ENCODE measurements at places on chromosomes 1 and 21. TPM values are rescaled to one million over a fixed set of nuclear protein-coding genes. Genes with fewer than 3 reads are reported as not detected.

PKNOX1 gene
- total RNA-seq: 22.7 TPM

FCRL5 gene
- total RNA-seq: 0.19 TPM

GPR153 gene
- 9.3 TPM for total RNA-seq

NTNG1 gene
- 4.9 TPM for total RNA-seq

PRDM16 gene
- total RNA-seq: 21.1 TPM

OR2L5 gene
- total RNA-seq: not detected

NFASC gene
- 76.8 TPM for total RNA-seq

A3GALT2 gene
- total RNA-seq: 0.24 TPM

AK2 gene
- total RNA-seq: 82.4 TPM

TMOD4 gene
- total RNA-seq: 0.88 TPM

KRTAP6-2 gene
- not detected for total RNA-seq

AGO4 gene
- total RNA-seq: 22.0 TPM

FCGR1A gene
- total RNA-seq: 5.6 TPM

LYSMD1 gene
- total RNA-seq: 6.6 TPM

CD247 gene
- 2.0 TPM for total RNA-seq

ETNK2 gene
- total RNA-seq: 7.4 TPM
